Glutamatergic neuron (in vitro differentiated cells): ENCODE measurements at places on chromosomes 5 and 9. TPM values are rescaled to one million over a fixed set of nuclear protein-coding genes. Genes with fewer than 3 reads are reported as not detected.

IRX1 gene
- total RNA-seq: 69.3 TPM

DNA sequence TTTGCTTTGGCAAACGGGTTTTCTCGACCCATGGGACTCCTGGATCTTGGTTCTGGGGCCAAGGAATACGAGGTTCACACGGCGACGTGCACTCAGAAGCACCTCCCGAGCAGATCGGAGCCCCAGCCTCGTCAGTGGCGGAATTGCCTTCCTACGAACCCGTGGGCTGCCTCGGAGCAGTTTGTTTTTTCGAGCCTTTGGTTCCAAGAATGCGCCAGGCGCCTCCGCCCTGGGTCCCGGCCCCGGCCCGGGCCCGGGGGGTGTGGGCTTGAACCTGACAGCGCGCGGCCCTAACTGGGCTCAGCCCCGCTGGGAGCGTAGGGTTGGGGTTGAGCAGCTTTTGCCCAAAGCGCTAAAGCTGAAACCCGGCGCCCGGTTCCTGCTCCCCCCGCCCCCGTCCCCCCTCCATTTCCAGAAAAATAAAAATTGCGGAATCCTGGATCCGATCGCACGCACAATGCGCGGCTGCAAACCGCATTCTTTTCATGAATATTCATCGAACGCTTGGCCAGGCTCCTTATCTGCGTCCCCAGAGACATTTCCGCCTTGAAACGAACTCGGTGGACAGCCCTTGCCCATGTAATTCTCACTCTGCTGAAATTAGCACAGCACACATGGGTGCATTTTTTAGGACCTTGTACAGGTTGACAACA, 1.0 kb downstream of the BASP1 start:
- peak overlapping the region; percentile 100 for H3K27ac ChIP-seq
- peak overlapping the region; percentile 98 for H3K4me3 ChIP-seq
- DNase-seq: no peak
- H3K36me3 ChIP-seq: peaks cover 10% of the 10 kb centered on the region
- peaks cover 23% of the 10 kb centered on the region for H3K4me1 ChIP-seq

DNA sequence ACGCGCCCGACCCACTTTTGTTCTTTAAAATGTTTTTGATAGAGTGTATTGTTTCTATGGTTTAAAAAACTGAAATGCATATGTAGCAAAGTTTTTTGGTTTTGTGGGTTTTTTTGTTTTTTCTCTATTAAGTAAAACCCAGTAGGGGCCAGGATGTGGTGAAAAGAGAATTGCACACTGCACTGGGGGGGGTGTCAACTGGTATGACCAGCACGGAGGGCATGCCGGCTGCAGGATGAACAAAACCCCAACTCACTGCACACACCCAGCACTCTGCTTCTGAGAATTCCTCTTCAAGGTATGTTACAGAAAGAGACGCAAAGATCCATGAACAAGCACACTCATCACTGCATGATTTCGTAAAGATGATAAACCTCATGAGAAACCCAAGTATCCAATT, 75.0 kb downstream of the STK10 start:
- H3K27ac ChIP-seq: peak overlapping the region; percentile 59
- DNase-seq: no peak
- peaks cover 16% of the 10 kb centered on the region for H3K4me1 ChIP-seq
- peaks cover 5% of the 10 kb centered on the region for H3K27me3 ChIP-seq
- no peaks in the 10 kb centered on the region for H3K36me3 ChIP-seq

CTNND2 gene
- total RNA-seq: 134 TPM

- no peaks in the 10 kb centered on the region for H3K27me3 ChIP-seq
- DNase-seq: no peak
- H3K4me1 ChIP-seq: no peaks in the 10 kb centered on the region
These were observed 341.1 kb downstream of the ZSWIM6 start for GRCh38 chr5:61673007-61673735.

DCAF12 gene
- 37.9 TPM for total RNA-seq

ST8SIA4 gene
- total RNA-seq: 12.6 TPM

- DNase-seq: no peak
- peaks cover 37% of the 10 kb centered on the region for H3K4me1 ChIP-seq
- peaks cover 5% of the 10 kb centered on the region for H3K27me3 ChIP-seq
- H3K27ac ChIP-seq: peak overlapping the region; percentile 59
- peaks cover 10% of the 10 kb centered on the region for H3K36me3 ChIP-seq
These were observed 41.4 kb downstream of the BICD2 start for GRCh38 chr9:92723299-92723625.

- no peak for DNase-seq
- no peak overlapping the region for H3K27ac ChIP-seq
- H3K27me3 ChIP-seq: peaks cover 6% of the 10 kb centered on the region
These were observed 124.8 kb downstream of the HSD17B3 start for GRCh38 chr9:96177005-96177718.

DNA sequence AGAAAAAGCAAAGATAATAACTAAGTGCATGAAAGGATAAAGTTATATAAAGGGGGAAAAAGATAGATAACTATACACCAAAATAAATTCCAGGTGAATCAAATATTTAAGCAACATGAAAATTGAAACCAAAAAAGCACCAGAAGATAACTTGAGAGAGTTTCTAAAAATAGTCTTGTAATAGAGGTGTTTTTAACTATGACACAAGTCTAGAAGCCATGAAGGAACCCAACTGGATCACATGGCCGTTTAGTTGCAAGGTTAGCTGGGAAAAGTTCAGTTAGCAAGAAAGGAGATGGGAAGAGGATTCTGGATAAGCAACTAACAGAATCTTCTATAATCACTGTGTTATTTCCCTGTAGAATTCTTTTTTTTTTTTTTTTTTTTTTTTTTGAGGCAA, 9.2 kb upstream of the RASA1 start:
- no peaks in the 10 kb centered on the region for H3K4me1 ChIP-seq
- H3K4me3 ChIP-seq: no peak overlapping the region
- no peak overlapping the region for H3K27ac ChIP-seq
- no peak for DNase-seq

DNA sequence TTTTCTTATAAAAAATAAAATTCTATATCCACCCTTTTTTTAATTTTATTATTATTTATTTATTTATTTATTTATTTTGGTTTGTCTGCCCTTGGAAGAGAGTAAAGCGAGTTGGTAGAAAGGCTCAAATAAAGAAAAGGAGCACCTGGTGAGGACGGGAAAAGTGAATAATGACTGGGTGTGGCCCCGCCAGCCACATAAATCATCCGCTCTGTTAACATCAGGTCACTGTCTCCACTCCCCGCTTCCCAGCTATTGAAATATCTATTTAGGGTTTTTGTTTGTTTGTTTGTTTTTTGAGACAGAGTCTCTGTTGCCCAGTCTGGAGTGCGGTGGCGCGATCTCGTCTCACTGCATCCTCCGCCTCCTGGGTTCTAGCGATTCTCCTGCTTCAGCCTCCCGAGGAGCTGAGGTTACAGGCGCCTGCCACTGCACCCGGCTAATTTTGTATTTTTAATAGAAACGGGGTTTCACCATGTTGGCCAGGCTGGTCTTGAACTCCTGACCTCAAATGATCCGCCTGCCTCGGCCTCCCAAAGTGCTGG, 844 bp downstream of the POLR3G start:
- peaks cover 8% of the 10 kb centered on the region for H3K4me1 ChIP-seq
- H3K36me3 ChIP-seq: no peaks in the 10 kb centered on the region
- peaks cover 5% of the 10 kb centered on the region for H3K27me3 ChIP-seq
- DNase-seq: no peak

GRCh38 chr5:98301547-98301946, 471.9 kb upstream of the RGMB start:
- no peaks in the 10 kb centered on the region for H3K36me3 ChIP-seq
- no peak overlapping the region for H3K4me3 ChIP-seq
- H3K4me1 ChIP-seq: peaks cover 5% of the 10 kb centered on the region
- H3K27me3 ChIP-seq: no peaks in the 10 kb centered on the region
- DNase-seq: no peak
- H3K27ac ChIP-seq: no peak overlapping the region

DNA sequence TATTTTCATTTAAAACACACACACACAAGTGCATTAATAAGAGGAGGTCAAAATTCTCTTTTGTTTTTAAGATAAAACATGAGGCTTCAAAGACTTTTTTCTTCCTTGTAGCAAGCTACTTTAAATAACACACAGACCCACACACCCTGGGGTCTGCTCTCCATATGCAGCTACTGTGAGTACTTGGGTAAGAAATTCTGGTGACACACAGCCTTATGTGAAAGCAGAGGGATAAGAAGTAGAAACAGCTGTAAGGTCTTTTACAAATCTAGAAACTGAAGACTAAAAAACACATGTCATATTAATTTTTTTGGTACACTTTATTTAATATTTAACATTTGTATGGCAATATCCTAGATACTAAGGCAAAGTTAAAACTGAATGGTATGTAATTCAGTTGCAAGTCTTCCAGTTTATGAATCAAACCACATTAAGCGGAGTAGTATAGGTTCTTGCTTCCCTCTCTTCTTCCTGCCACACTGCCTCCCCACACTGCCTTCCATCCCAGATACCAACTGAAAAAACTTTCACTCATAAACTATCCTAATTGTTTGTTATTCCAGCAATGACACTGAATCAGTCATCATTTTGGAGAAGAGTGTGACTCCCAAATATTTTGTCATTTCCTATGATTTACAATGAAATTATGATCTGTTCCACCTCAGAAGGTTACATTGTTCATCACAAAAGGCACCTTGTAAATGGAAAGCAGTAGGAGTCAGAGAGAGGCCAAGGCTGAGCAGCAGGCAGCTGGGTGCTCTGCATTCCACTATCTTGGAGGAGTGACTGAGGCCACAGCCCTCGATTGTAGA, 92.0 kb downstream of the PLCXD3 start:
- H3K27ac ChIP-seq: no peak overlapping the region
- H3K4me3 ChIP-seq: no peak overlapping the region
- no peak for DNase-seq
- no peaks in the 10 kb centered on the region for H3K27me3 ChIP-seq
- H3K4me1 ChIP-seq: no peaks in the 10 kb centered on the region
- no peaks in the 10 kb centered on the region for H3K36me3 ChIP-seq

GRCh38 chr5:157189223-157189622, 8.6 kb downstream of the ITK start:
- H3K4me1 ChIP-seq: no peaks in the 10 kb centered on the region
- H3K27ac ChIP-seq: no peak overlapping the region
- no peak for DNase-seq
- no peaks in the 10 kb centered on the region for H3K36me3 ChIP-seq

GRCh38 chr5:79513308-79513703, 628 bp downstream of the HOMER1 start:
- peaks cover 4% of the 10 kb centered on the region for H3K27me3 ChIP-seq
- peaks cover 26% of the 10 kb centered on the region for H3K4me1 ChIP-seq

- H3K27me3 ChIP-seq: peaks cover 2% of the 10 kb centered on the region
- no peaks in the 10 kb centered on the region for H3K36me3 ChIP-seq
- no peak overlapping the region for H3K27ac ChIP-seq
- H3K4me1 ChIP-seq: peaks cover 13% of the 10 kb centered on the region
These were observed 7.2 kb downstream of the MARCHF6 start for GRCh38 chr5:10360686-10361085.

PPP3R2 gene
- total RNA-seq: not detected

HSD17B3 gene
- total RNA-seq: 2.2 TPM

PTPDC1 gene
- 9.7 TPM for total RNA-seq

ANKS6 gene
- 15.9 TPM for total RNA-seq

- H3K4me1 ChIP-seq: no peaks in the 10 kb centered on the region
- H3K36me3 ChIP-seq: peaks cover 13% of the 10 kb centered on the region
- DNase-seq: no peak
- H3K4me3 ChIP-seq: no peak overlapping the region
These were observed 61.3 kb downstream of the LHFPL2 start for GRCh38 chr5:78587081-78587774.

DNA sequence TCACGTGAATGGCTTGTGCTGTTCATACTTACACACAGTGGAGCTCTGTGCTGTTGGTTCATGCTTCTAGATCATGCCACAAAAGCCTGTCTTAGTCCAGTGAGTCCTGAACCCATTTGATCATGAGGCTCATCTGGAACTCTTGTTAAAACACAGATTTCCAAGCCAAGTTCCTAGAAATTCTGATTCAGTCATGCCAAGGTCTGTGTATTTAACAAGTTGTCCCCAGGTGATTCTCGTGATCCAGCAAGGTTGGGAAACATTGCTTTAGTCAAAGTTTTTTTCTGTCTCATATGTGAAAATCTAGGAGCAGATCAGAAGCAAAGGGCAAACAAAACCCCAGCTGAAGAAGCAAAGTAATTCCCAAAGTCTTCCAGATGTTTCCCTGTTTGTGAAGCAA, 112.5 kb upstream of the GAS1 start:
- no peak overlapping the region for H3K4me3 ChIP-seq
- no peak for DNase-seq
- H3K27ac ChIP-seq: no peak overlapping the region
- H3K4me1 ChIP-seq: no peaks in the 10 kb centered on the region

TMEM215 gene
- total RNA-seq: 0.27 TPM

ARL14EPL gene
- total RNA-seq: not detected

DNA sequence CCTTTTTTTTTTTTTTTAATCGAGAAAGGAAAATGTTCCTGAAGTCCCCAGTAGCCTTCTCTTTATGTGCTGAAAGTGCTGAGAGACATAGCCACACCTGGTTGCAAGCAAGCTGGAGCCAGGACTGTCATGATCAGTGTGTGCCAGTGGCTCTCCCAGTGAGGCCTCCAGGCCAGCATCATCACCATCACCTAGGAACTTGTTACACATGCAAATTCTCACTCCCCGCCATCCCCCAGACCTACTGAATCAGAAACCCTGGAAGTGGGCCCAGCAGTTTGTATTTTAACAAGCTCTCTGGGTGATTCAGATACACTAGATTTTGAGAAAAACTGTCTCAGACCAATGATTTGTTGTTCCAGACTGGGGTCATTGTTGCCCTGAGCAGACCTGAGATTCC, 181.9 kb upstream of the GLRA1 start:
- no peak overlapping the region for H3K4me3 ChIP-seq
- H3K27ac ChIP-seq: no peak overlapping the region
- peaks cover 6% of the 10 kb centered on the region for H3K36me3 ChIP-seq
- DNase-seq: no peak
- H3K27me3 ChIP-seq: no peaks in the 10 kb centered on the region
- H3K4me1 ChIP-seq: peaks cover 8% of the 10 kb centered on the region

ZNF346 gene
- 18.2 TPM for total RNA-seq

GRCh38 chr5:139733698-139734538, 61.7 kb upstream of the PSD2 start:
- no peaks in the 10 kb centered on the region for H3K36me3 ChIP-seq
- no peak for DNase-seq
- no peak overlapping the region for H3K27ac ChIP-seq
- peaks cover 3% of the 10 kb centered on the region for H3K27me3 ChIP-seq

NSA2 gene
- total RNA-seq: 43.9 TPM
